ENCODE measurements at places on chromosomes 5 and 9.

GRCh38 chr9:28053096-28053777 is 480.0 kb upstream of the C9orf72 start:
- DNase-seq: no peak

- DNase-seq: no peak
These were observed 14.0 kb downstream of the TNC start for GRCh38 chr9:115103746-115104477.

DNA sequence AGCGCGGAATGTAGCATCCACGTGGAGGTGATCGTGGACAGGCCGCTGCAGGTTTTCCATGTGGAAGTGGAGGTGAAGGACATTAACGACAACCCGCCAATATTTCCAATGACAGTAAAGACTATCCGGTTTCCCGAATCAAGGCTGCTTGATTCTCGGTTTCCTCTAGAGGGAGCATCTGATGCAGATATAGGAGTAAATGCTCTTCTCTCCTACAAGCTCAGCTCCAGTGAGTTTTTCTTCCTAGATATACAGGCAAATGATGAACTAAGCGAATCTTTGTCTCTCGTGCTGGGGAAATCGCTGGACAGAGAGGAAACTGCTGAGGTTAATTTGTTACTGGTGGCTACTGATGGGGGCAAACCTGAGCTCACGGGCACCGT is 598 bp downstream of the PCDHA2 start:
- no peak for DNase-seq

GRCh38 chr5:90689064-90689463 is 130.5 kb downstream of the ADGRV1 start:
- DNase-seq: no peak

GRCh38 chr5:88732862-88733261 is 150.1 kb downstream of the MEF2C start:
- DNase-seq: no peak

DNA sequence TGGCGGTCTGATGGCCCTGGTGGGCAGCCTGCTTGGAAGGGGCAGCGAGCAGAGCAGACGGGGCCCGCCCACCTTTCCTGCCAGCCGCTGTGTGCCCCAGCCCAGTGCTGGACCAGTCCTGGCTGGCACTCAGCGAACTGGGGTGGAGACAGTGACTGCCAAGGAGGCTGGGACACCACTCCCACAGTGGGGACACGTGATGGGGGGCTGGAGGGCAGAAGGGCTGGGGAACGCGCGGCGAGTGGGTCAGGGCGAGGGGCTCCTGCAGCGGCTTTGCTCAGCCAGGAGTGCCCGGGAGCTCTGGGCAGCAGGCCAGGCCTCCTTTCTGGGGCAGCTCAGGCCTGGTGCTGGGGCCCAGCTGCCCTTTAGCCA is 19.5 kb downstream of the NCS1 start:
- no peak for DNase-seq

Data from smooth muscle cell of the brain vasculature (primary cell).